ENCODE measurements at places on chromosomes 3 and 15.

GRCh38 chr3:150511122-150511821, 35.0 kb downstream of the SERP1 start:
- no peak for DNase-seq

DNA sequence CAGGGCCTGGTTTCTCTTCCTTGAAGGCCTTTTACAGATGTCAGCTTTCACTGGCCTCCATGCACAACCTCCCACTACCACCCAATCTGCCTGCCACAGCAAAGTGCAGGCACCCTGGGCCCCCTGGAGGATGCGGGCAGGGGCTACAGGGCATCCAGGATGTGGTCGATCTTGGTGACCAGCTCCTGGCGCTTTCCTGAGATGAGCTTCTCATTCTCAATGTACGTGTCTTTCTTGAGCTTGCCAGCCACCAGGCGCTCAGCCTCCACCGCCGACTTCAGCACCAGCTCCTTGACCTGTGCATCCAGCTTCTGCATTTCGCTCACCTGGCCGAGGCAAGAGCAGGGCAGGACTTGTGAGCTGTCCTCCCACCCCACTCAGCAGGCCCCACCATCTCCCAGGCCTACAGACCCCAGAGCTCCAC, 30.3 kb downstream of the RPN1 start:
- DNase-seq = no peak

GRCh38 chr3:172232579-172233212, 193.3 kb downstream of the FNDC3B start:
- no peak for DNase-seq

GRCh38 chr15:68821190-68821840, 620 bp upstream of the ANP32A start:
- no peak for DNase-seq

DNA sequence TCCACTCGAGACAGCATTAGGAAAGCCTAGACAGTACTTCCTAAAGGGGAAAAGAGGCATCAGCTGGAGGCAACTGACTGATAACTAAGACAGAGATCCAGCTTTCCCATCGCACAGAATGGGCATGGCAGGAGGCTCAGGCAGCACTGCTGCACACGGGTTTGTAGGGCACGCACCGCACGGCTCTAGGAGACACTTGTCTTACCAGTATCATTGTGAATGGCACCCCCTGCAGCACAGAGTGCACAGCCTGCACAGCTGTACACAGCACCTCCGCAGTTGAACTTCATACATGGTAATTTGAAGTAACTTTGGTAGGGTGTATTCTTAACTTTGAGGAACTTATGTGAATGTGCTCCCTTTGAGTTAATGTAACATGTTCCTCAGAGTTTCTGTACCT, 281.6 kb downstream of the PLCL2 start:
- DNase-seq = no peak

DNA sequence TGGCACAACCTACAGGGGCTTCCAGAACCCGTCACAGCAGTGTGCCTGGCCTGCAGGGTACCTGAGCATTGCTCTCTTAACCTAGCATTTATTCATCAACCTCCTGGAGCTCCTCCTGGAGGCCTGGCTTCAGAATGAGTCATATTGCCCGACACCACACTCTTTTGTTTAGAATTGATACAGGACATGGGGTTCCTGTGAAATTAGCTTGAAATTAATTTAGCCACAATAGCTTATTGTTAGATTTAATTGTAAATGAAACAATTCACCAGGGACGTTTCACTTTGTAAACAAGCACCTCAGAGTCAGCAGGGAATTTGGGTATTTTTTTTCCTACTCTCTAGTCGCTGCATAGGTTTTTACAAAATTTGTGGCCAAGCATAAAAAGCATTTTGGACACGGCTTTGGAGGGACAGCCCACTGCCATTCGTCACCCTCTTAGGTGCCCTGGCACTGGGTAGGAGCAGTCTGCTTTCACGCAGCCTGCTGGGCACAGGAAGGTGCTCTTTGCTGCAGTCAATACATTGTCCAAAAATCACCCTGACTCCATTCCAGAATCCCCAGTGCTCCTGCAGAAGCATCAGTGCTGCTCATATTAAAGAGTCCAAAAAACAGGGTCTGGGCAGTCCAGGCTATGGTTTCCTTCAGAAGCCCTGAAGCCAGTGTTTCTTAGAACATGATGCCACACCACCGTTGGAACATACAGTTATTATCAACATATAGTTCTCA, 60.8 kb upstream of the MEF2A start:
- DNase-seq = no peak

- DNase-seq = no peak
Observed at GRCh38 chr15:64019764-64020163, 26.5 kb downstream of the DAPK2 start.

- no peak for DNase-seq
Observed at GRCh38 chr15:86765281-86765680, 685.6 kb downstream of the AGBL1 start.

GRCh38 chr3:197407526-197407925, 109.1 kb upstream of the DLG1 start:
- no peak for DNase-seq

- no peak for DNase-seq
Observed at GRCh38 chr3:129046732-129047552, 13.6 kb upstream of the GP9 start.

DNA sequence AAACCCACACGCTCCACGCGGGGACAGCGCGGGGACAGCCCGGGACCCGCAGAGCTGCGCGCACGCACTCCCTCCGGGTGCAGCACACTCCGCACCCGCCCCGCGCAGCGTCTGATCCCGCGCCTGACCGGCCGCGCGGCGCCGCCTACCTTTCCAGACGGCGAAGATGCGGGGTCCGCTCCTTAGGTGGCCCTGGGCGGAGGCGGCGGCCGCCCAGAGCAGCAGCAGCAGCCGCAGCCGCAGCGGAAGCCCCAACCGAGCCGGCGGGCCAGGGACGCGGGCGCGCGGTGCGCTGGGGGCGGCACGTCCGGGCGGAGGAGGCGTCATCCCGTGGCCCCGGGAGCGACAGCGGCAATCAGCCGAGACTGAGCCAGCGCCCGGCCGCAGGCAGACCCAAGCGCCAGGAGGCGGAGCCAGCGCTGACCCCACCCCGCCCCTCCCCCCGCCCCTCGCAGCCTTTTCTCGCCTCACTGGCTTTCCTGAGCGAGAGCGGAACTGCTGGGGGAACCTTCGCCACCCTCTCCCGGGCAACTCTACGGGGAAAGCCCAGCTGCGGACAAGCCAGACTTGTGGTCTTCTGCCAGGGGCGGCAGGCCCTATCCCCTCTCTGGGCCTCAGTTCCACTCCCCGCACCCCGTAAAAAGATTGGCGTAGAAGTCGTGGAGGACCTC, at the start of gene SEMA7A:
SEMA7A (minus strand) TSS at position 367 of the 671 bp plus-strand sequence; CDS start at position 327, 40 bp downstream.
- DNase-seq = peak; percentile 84

DNA sequence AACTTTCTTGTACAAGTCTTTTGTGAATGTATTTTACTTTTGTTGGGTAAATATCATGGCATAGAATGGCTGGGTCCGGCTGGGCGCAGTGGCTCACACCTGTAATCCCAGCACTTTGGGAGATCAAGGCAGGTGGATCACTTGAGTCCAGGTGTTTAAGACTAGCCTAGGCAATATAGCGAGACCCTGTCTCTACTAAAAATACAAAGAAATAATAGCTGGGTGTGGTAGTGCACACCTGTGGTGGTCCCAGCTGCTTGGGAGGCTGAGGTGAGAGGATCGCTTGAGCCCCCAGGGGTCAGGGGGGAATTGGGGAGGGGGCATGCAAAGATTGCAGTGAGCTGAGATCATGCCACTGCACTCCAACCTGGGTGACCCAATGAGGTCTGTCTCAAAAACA, 52.9 kb downstream of the ANP32A start:
- no peak for DNase-seq

DNA sequence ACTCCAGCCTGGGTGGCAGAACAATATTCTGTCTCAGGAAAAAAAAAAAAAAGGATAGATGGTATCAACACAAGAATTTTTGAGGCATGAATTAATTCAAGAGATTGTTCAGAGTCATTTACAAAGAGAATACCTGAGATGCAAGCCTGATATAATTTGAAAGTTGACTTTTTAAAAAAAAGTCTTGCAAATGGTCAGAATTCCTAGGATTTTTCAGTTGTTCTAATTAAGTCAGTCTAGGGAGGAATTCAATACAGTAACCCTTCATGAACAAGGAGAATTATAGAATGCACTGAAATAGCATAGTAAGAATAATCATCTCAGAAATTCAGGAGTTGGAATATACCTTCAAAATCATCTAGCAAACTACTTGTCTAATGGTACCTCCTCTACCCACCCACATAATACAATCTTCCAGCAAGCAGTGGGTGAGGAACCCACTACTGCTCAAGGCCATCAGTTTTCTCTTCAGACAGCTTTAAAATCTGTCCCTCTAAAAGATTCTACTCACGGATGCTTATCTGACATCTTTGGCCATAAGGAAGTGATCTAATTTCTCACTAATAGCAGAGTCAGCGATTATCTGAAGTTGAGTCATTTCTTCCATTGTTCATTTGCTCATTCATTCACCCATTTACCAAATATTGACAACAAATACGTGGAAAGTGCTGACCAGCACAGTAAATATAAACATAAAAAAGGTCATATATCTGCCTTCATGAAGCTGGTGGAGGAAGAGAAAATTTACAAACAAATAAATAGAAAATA, 159.6 kb downstream of the GREM1 start:
- no peak for DNase-seq

DNA sequence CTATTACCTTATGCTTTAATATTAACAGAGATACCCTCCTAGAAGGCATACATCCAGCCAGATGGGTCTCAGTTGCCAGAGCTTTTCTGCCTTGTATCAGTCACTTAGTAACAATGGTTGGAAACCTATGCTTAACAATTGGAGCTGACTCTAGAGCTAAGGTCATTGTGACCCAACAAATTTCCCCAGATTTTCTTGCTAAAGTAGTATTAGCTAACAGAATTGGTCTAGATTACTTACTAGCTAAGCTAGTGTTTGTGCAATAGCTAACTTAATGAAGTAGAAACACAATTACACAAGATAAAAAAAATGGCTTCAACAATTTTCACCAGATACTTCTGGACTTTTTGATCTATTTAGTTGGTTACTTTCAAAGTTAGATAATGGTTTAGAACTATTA, 236.9 kb downstream of the NSUN3 start:
- no peak for DNase-seq

DNA sequence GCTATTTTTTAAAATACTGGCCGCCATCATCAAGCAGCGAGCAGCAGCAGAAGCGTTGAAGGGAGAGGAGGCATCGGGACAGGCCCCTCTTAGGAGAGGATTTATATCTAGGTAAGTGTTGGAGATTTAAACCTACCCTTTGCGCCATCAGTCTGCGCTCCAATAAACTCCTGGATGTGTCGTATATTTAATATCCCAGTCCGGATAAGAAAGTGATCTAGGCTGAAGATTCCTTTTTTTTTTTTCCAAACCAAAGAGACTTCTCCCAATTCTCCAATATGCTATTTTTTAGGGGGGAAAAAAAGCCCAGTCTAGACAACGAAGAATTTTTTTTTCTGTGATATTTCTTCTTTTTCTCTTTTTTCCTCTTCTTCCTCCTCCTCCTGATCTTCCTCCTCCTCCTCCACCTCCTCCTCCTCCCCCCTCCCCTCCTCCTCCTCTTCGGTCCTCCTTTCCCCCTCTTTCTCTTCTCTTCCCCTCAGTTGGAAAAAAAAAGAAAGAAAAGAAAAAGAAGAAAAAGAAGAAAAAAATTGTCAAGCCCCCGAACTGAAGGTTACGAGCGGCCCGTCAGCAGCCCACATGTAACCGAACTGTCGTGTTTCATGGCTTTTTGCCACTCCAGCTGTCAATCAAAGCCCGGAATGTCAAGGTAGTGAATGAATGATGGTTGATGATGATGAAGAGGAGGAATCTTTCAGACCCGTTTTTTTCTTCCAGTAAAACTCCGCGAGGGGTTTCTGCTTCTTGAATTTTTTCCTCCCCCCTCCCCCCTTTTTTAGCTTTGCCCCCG, 835 bp downstream of the MEIS2 start:
- DNase-seq = no peak

- no peak for DNase-seq
Observed at GRCh38 chr15:59296181-59296617, 76.5 kb downstream of the MYO1E start.

DNA sequence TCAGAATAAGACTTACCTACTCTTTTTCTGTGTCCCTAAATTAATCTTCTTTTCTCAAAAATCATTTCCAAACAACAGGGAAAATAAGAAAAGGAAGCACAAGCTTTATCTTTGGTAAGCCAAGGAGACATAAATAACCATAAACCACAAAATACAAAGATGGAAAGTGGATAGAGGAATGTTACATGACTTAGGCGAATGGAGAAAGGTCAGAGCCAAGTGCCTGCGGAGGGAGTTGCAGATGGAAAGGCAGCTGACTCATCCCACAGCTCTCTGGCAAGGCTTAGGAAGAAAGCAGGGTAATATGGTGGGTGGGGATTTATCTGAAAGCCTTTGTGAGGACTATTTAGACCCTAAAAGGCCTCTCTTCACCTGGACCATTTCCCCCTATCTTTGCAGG, 72.8 kb downstream of the GALK2 start:
- no peak for DNase-seq

DNA sequence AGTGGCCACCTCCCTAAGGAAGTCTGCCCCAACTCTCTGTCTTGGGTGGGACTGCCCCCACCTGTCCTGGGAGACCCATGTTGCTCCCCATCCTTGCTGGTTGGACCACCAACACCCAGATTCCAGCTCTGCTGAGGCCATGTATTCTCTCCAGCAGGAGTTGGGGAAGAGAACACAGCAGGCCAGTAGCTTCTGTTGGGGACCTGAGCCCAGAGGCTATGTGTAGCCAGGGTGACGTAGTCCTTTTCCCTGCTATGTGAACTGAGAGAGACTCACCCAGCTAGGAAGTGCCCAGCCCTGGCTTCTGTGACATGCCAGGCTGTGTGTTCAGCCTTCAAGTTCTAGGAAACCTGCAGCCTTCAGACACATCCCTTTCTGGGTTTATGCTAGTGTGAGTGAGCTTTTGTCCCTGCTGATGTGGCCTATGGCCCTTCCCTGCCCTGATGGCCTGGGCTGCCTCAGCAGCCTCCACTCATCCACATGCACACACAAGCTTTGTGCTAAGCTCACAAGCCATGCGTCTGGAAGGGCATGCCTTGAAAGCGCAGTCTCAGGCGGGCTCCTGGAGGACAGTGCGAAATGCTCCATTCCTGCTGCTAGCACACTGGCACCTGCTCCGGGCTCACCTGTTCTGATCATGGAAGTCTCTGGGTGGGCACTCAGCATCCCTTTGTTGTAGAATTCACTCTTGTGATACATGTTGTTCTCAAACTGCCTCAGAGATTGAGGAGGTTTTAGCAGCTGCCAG, 42.6 kb downstream of the KY start:
- DNase-seq = no peak

DNA sequence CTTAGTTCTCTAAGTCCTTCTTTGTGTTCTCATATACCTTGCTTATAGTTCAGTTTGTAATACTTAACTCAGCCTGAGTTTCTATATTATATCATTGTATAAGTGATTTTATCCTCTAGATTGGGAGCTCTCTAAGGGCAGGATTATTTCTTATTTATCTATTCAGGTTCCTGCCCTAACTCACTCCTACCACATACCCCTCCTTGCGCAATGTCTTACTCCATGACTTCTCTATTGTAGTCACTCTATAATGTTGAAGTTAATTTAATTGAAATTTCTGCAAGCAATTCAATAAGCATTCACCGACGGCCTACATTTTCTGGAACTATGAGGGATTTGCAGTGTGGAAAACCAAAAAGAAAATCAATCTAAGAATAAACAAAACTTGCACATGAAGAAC, 3.6 kb upstream of the OR5K4 start:
- no peak for DNase-seq

All from CD4-positive, alpha-beta T cell treated with Interleukin-12 subunit alpha and Interleukin-12 subunit beta, for 1 hour (primary cell).